ENCODE measurements at places on chromosomes 5 and 9. TPM values are rescaled to one million over a fixed set of nuclear protein-coding genes. Genes with fewer than 3 reads are reported as not detected.

Gene SLC23A1
- polyA plus RNA-seq = 31.9 TPM

GRCh38 chr9:2758162-2758897 lies 41.0 kb downstream of the KCNV2 start:
- no peaks in the 10 kb centered on the region for H3K36me3 ChIP-seq
- no peaks in the 10 kb centered on the region for H3K27me3 ChIP-seq
- H3K4me3 ChIP-seq = no peak overlapping the region
- no peak for DNase-seq
- no peak overlapping the region for H3K27ac ChIP-seq

Gene IL33
- polyA plus RNA-seq = 3.7 TPM

DNA sequence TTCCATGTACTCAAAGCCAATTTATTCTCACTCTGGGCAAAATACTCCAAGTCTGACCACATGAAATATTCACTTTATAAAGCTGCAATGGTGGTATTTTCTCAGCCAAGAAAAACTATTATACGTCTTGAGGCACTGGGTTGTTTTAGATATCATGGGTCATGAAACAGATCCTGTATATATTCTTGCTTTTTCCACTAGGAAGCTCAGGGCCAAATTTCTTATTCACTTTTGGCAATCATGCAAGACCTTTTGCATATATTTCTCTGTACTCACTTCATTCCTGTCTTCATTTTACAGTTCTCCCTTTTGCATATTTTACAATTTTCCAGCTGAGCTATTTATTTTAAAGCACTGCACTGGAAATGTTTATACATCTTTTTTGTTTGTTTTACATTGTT lies 49.8 kb downstream of the GABBR2 start:
- no peak overlapping the region for H3K27ac ChIP-seq
- H3K4me1 ChIP-seq = no peaks in the 10 kb centered on the region
- H3K36me3 ChIP-seq = no peaks in the 10 kb centered on the region
- H3K4me3 ChIP-seq = no peak overlapping the region

DNA sequence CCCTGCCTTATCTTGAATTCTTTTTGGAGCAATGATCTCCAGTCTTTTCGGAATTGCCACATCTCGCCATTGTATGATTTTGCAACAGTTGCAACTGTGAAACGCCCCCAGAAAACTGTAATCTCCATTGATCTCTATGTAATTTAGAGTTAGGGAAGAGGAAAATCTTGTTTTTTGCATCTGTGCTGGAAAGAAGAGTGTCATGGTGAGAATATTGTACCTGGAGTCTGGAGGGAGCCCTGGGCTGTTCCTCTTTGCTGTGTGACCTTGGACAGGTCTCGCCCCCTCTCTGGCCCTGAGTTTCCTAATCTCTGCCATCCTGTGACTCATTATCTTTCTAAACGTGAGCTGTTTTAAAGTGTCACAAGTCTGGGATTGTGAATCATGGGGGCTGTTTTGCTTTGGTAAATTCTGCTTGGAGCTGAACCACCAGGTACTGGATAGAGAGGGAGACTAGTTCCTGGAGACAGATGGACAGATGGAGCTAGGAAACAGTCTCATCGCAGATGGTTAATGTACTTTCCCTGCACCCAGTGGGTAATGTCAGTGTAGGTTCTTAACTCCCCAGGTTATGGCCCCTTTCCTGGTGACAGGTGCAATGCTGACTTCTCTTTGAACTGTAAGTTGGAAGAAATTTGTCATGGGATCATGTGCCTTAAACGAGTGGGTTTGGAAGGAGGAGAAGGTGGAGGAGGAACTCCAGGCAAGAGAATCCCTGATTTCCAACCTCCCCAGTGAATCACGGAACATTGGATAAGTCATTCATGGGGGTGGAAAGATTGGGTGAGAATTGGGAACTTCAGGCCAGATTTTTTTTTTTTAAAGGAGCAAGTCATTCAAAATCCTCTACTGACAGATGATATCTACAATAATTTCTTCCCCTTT lies 19.6 kb downstream of the PPARGC1B start:
- no peak for DNase-seq
- no peak overlapping the region for H3K4me3 ChIP-seq
- no peaks in the 10 kb centered on the region for H3K36me3 ChIP-seq

DNA sequence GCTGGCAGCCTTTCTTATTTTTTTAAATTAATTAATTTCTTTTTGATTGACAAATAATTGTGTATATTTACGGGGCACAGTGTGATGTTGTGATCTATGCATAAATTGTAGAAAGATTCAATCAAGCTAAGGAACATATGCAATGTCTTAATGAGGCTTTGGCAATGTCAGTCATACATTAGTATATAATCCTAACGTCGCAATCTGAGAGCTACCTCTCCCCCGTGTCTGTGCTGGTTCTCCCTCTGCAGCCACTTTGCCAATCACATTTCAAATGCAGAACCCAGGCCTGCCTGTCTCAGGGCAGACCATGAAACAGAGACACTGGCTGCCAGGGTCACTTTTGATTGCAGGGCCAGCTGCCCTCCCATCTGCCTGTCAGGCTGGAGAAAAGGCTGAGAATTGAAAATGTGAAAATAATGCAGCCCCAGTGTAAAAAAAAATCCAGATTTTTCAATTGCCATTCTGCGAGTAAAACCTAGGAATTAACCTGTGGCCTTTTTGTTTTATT lies 56.3 kb downstream of the SLC24A2 start:
- no peaks in the 10 kb centered on the region for H3K4me1 ChIP-seq
- H3K36me3 ChIP-seq = no peaks in the 10 kb centered on the region
- H3K27me3 ChIP-seq = no peaks in the 10 kb centered on the region
- H3K27ac ChIP-seq = no peak overlapping the region

- no peaks in the 10 kb centered on the region for H3K4me1 ChIP-seq
- no peak for DNase-seq
- no peak overlapping the region for H3K4me3 ChIP-seq
- H3K27me3 ChIP-seq = no peaks in the 10 kb centered on the region
- no peaks in the 10 kb centered on the region for H3K36me3 ChIP-seq
- no peak overlapping the region for H3K27ac ChIP-seq
These were observed 77.1 kb downstream of the HOMER1 start for GRCh38 chr5:79436821-79437220.

Gene RFESD
- 4.0 TPM for polyA plus RNA-seq

GRCh38 chr9:129910628-129911567 lies 75.6 kb downstream of the USP20 start:
- no peak overlapping the region for H3K27ac ChIP-seq
- DNase-seq = no peak
- H3K36me3 ChIP-seq = peaks cover 2% of the 10 kb centered on the region
- no peak overlapping the region for H3K4me3 ChIP-seq
- no peaks in the 10 kb centered on the region for H3K27me3 ChIP-seq

- no peak for DNase-seq
- no peak overlapping the region for H3K27ac ChIP-seq
- H3K4me1 ChIP-seq = no peaks in the 10 kb centered on the region
- no peaks in the 10 kb centered on the region for H3K27me3 ChIP-seq
- no peak overlapping the region for H3K4me3 ChIP-seq
These were observed 436.1 kb upstream of the ADAMTS16 start for GRCh38 chr5:4703931-4704458.

DNA sequence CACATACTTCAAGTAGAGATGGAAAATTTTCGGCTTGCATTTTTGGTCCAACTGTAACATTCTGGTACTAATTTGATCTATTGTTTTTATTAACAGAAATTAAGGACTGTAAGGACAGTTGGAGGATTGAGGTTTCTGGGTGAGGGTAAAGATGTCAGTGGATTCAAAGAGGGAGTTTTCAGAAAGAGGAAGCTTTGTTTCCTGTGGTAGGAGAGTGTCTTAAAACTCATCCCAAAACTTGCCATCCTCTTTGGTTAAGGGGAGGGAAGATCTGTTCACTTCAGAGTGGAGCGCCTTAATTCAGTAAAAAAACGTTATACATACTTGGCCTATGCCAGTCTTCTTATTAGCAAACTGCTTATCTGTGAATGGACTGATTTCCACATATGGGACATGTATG lies 13.8 kb downstream of the CNTRL start:
- no peaks in the 10 kb centered on the region for H3K4me1 ChIP-seq
- DNase-seq = no peak
- no peaks in the 10 kb centered on the region for H3K27me3 ChIP-seq
- H3K36me3 ChIP-seq = no peaks in the 10 kb centered on the region
- H3K27ac ChIP-seq = no peak overlapping the region

Gene HSPB3
- not detected for polyA plus RNA-seq
